EL (cell line): ENCODE measurements at places on chromosomes 1 and 21.
A peak's percentile ranks its signal among the peaks of the same experiment; 100 is the strongest.

- DNase-seq = peak; percentile 29
Observed at GRCh38 chr1:5509664-5510452, 482.4 kb downstream of the NPHP4 start.

- DNase-seq = no peak
Observed at GRCh38 chr1:89939693-89940438, 55.0 kb upstream of the ZNF326 start.

DNA sequence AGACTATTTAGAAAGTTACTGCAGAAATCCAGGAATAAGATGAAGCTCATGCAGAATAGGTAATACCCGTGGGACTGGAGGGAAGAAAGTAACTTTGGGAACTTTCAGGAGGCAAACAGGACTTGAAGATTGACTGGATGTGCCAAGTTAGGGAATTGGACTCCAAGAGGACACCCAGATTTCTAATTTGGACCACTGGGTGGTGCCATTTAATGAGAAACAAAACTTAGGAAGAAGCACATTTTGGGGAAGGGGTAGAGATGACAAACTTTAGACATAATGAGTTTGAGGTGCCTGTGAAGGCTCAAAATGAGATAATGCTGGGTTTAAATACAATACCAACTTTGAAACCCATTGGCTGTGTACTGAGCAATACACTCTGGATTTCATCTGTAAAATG, 3.3 kb upstream of the B4GALT3 start:
- no peak for DNase-seq

GRCh38 chr1:219744652-219745469, 132.0 kb upstream of the ZC3H11B start:
- no peak for DNase-seq

DNA sequence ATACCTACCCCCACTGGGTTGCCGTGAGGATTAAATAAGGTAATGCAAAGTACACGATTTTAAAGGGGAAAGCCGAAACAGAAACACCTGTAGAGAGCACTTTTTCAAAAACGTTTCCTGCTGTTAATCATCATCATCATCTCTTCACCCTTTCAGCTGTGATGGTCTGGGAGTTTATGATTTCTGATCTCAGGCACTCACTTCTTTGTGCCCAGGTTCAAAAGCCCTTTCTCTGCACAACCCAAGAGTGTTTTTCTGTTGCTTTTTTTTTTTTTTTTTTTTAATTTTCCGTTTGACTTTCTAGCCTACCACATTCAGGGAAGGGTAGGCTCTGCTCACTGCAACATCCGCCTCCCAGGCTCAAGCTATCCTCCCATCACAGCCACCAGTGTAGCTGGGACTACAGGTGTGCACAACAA, 936 bp upstream of the UBXN11 start:
- DNase-seq = no peak

DNA sequence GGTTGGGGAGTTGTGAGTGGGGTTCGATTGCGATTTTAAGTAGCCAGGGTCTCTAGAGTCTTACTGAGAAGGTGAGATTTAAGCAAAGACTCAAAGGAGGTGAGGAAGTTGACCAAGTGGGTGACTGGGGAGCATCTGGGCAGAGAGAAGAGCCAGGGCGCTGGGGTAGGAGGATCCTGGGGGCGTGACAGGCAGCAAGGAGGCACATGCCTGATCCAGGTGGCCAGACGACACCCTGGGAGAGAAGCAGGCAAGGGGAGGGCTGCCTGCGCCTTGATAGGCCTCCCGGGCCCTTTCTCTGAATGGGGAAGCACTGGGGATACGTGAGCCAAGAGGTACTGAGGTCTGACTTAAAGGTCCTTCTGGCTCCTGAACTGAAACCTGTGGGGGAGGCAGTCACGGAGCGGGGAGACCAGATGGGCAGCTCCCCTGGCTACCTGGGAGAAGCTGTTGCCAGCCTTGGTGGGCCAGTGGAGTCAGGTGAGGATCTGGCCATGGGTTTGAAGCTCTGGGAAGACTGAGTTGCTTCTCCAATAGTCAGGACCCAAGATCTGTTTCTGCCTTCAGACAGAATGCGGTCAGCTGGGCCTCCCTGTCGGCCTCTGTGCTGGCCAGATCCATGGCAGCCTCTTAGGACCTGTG, 5.4 kb downstream of the ZBTB48 start:
- DNase-seq = no peak

GRCh38 chr1:64320922-64321614, 117.6 kb downstream of the UBE2U start:
- DNase-seq = no peak

GRCh38 chr1:12167493-12168429, 970 bp downstream of the TNFRSF1B start:
- DNase-seq = no peak

DNA sequence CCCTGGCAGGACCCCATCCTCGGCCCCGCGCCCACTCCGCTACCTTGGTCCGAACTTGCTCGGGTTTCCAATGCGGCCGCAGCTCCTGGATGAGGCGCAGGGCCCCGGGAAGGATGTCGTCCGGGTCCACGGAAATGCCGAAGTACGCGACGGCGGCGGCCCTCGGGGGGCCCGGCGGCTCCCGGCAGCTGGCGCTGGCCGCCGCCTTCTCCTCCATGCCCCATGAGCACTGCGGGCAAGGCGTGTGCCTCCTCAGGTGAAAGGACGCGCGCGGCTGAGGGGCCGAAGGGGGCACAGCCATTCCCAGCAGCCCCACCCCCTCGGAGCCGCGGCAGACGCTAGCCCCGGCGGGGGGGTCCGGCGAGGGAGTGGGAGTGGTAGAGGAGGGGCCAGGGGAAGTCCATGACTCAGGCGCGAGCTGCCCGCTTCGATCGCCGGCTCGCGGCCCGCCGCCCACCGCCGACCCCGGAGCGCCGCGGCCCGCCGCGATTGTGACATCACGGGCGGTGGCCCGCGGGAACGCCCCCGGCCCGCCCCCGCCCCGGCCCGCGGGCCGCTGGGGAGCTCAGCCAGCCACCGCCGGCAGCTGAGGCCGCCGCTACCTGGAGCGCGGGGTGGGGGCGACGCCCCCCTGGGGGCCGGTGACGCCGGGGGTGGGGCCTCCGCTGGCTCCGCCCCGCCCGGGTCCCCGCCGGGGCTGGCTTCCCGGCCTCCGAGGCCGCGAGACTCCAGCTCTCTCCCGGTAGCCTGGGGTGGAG, at the start of gene ETNK2:
Gene ETNK2 (minus strand): TSS at position 493 of the 758 bp plus-strand sequence. CDS start 192 bp downstream, at position 301.
- peak; percentile 59 for DNase-seq

DNA sequence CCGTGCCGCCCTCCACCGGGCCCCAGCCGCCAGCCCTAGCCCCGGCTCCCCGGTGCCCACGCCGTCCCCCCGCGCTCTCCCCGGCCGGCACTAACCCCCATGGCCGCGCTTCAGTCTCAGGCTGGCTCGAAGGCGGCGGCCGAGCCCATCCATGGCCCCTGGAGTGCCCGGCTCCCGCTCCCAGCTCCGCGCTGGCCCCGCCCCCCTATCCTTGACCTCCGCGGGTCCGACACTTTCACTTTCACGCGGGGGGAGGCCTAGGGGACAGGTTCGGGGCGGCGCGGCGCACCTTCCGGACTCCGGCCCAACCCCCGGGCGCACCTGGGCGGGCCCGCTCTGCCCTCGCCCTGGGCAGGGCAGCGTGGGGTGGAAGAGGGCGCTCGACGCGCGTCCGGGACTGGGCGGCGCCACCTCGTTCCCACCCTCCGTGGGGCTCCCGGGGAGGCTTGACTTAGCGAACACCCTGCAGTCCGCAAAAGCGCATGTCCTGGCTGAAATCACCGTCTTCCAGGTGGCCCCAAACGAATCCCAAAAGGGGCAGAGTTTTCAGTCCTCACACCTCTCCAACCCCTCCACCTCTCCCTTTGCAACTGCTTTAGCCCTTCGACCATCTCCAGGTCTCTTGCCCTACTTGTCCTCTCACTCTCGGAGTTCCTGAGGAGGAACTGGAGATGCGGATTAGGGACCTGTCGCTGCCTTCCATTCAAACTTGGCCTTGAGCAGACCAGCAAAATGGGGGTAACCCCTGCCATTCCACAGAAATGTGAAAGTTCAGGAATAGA, 3.9 kb upstream of the DENND2D start:
- no peak for DNase-seq
